ENCODE measurements at places on chromosomes 2 and 18. TPM values are rescaled to one million over a fixed set of nuclear protein-coding genes. Genes with fewer than 3 reads are reported as not detected.

GRCh38 chr2:121351521-121352318, 66.7 kb upstream of the TFCP2L1 start:
- no peak for DNase-seq
- no peak overlapping the region for H3K27ac ChIP-seq
- H3K4me3 ChIP-seq, result no peak overlapping the region
- H3K4me1 ChIP-seq, result no peaks in the 10 kb centered on the region

Gene POU3F3
- total RNA-seq, result not detected

DNA sequence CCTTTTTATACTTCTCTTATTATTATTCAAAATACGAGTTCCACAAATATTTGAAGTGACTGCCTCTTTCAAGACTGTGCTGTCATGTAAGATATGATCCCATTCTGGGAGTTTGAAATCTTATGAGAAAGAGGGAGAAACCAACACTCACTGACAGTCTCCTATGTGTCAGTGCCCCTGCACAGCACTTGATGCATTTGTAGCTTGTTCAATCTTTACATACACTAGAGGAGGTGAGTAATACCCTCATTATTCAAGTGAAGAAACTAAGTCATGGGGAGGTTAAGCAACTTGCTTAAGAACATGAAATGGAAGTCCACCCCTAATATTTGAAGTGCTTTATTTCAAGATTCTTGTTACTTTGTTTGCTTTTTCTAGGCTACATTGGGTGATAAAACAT, 459.5 kb upstream of the FANCL start:
- no peaks in the 10 kb centered on the region for H3K27me3 ChIP-seq
- peaks cover 3% of the 10 kb centered on the region for H3K4me1 ChIP-seq
- DNase-seq, result no peak

- H3K4me1 ChIP-seq, result peaks cover 10% of the 10 kb centered on the region
- no peak overlapping the region for H3K4me3 ChIP-seq
- H3K27me3 ChIP-seq, result peaks cover 2% of the 10 kb centered on the region
- H3K36me3 ChIP-seq, result no peaks in the 10 kb centered on the region
- no peak overlapping the region for H3K27ac ChIP-seq
- DNase-seq, result no peak
Measured at GRCh38 chr2:152573168-152573567, 144.1 kb downstream of the PRPF40A start.

DNA sequence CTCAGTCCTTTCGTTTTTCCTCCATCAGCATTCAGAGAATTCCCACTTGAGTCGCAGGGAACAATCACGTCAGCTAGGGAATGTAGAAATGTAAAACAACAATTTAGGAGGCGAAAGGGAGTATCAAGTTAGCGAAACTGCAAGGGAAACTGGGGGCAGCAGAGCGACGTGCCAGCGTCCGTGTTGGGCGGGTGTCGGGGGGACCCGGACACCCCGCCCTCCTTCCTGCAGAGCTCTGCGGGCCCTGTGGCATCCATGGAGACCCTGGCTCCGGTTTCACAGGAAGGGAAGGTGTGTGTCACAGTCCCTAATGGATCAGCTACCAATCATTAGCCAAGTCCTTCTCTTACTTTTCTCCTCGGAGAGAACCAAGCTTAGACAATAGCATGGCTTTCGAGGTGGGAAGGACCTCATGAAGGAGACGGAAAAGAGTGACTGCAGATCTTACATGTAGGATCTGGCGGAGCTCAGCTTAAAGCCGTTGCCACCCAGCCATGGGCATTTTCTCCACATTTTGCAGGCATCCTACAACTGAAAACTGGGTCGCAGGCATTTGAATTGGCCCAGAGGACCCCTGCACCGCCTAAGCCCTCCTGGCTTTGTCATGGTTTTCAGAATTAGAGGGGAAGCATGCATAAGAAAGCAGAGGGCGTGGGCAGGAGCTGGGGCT, 33.7 kb downstream of the SOX11 start:
- peak; percentile 55 for DNase-seq
- H3K27me3 ChIP-seq, result peaks cover 3% of the 10 kb centered on the region
- peak overlapping the region; percentile 76 for H3K4me3 ChIP-seq
- H3K27ac ChIP-seq, result peak overlapping the region; percentile 92

DNA sequence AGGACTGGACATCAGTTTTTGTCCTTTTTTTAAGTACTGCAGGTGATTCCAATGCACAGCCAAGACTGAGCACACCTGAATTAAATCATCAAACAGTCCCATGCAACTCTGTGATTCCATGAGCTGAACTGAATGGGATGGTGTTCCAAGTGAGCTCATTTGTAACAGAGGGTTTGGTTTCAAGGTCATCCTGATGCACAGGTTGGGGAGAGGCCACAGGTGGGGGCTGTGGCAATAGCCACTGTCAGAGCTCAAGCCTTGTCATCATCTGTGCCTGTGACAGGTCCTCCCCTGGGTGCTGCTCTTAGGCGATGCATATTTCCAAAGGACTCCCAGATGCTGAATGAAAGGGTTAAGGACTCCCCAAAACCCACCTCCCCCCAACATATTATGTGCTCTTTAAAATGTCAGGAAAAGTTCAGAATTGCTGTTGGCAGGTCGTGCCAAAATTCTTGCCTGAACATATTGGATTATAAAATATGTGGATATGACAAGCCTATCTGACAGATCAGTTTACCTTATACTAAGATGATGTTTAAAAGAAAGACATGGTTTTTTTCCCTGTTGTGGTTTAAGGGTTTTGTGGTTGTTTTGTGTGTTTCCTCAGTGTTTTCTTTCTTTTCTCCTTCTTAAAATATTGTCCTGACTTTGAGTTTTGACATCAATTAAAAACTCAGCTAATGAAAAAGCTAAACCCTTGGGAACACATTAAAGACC, 263.5 kb upstream of the SIX2 start:
- H3K27me3 ChIP-seq, result peaks cover 2% of the 10 kb centered on the region
- no peak overlapping the region for H3K4me3 ChIP-seq
- H3K27ac ChIP-seq, result no peak overlapping the region
- DNase-seq, result no peak

Gene TTN
- total RNA-seq, result 3.8 TPM

DNA sequence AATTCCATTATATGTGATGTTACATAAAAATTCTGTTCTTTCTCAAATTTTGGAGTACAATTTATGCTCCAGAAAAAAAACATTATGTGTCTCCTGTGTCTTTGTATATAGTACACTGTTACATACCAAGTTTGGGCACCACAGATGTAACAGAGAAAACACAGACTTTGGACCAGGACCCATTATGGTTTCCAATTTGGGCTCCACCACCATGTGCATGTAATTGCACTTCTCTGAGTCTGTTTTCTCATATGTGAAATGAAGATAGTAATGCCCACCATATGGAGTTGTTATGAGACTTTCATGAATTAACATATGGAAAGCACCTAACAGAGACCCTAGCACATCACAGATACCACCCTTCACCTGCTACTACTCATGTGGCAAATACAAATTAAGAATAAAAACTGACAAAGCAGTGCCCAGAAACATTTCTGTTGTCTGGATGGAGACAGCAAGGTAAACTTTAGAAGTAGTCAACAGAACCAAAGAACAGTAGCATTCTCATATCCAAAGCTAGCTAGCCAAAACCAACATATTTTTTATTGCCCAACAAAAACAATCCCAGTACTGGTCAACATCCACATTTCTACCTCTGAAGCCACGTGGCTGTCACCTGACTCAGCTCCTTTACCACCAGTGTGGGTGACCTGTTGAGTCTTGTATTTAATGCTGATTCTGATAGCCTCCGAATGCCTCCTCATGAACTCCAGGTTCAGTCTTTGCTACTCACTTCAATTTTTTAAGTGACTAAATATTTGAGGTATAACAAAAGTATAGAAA, 42.9 kb downstream of the ANTXR1 start:
- no peaks in the 10 kb centered on the region for H3K4me1 ChIP-seq
- H3K4me3 ChIP-seq, result no peak overlapping the region
- H3K36me3 ChIP-seq, result no peaks in the 10 kb centered on the region
- H3K27ac ChIP-seq, result no peak overlapping the region
- DNase-seq, result no peak

DNA sequence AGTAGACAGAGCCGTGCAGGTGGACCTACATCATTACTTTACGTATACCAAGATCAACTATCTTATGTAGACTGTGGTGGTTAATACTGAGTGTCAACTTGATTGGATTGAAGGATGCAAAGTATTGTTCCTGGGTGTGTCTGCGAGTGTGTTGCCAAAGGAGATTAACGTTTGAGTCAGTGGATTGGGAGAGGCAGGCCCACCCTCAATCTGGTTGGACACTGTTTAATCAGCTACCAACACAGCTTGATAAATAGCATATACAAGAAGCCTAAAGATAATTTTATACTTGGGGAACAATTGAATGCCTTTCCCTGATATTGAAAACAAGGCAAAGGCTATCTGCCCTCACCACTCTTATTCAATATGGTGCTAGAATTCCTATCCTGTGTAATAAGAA, 604.2 kb upstream of the ZEB2 start:
- no peak for DNase-seq
- no peaks in the 10 kb centered on the region for H3K27me3 ChIP-seq
- H3K27ac ChIP-seq, result no peak overlapping the region
- H3K4me3 ChIP-seq, result no peak overlapping the region
- H3K36me3 ChIP-seq, result no peaks in the 10 kb centered on the region

DNA sequence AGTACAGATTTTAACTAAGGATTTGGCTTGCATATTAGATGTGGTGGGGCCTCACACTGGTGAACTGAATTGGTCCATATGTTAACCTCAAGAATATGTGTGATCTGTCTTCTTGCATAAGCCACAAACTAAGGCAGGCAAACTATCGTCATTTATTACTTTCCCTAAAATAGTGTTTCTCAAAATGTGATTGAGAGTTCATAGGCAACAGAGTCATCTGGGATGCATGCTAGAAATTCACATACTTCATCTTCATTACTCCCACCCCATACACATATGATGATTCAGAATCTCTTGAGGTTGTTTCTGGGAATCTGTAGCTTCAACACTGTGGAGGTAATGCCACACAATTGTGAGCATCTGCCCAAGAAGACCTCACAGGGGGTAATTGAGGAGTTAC, 822.8 kb upstream of the CDH2 start:
- no peak overlapping the region for H3K27ac ChIP-seq
- no peak for DNase-seq
- H3K27me3 ChIP-seq, result no peaks in the 10 kb centered on the region
- H3K36me3 ChIP-seq, result no peaks in the 10 kb centered on the region

All from endothelial cell (in vitro differentiated cells).